ENCODE measurements at places on chromosomes 12 and 14.

- H3K27me3 ChIP-seq: no peaks in the 10 kb centered on the region
- H3K27ac ChIP-seq: no peak overlapping the region
- no peak for DNase-seq
- peaks cover 8% of the 10 kb centered on the region for H3K4me1 ChIP-seq
- H3K4me3 ChIP-seq: no peak overlapping the region
- peaks cover 6% of the 10 kb centered on the region for H3K36me3 ChIP-seq
Measured at GRCh38 chr14:100472094-100472455, 115.1 kb downstream of the BEGAIN start.

DNA sequence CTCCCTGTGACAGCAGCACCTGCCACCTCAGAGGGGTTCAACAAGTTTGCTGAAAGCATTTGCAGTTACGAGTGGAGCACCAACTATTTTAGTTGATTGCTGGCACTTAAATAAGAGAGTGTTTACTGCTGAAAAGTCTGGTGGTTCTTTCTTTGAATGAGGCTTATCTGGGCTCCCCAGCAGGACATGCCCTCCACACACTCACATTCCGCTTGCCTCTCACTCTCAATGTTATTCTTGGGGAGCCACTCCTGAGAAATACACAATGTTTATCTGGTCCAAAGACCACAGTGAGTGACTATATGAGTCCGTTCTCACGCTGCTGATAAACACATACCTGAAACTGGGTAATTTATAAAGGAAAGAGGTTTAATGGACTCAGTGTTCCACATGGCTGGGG is 31.9 kb downstream of the NT5DC3 start:
- H3K4me3 ChIP-seq: no peak overlapping the region
- no peaks in the 10 kb centered on the region for H3K27me3 ChIP-seq
- H3K27ac ChIP-seq: no peak overlapping the region
- peaks cover 6% of the 10 kb centered on the region for H3K36me3 ChIP-seq

GRCh38 chr12:101935890-101936746 is 58.7 kb downstream of the DRAM1 start:
- DNase-seq: peak; percentile 99
- H3K27ac ChIP-seq: peak overlapping the region; percentile 83
- H3K36me3 ChIP-seq: no peaks in the 10 kb centered on the region
- no peak overlapping the region for H3K4me3 ChIP-seq

GRCh38 chr12:41452838-41453407 is 264.8 kb downstream of the PDZRN4 start:
- no peaks in the 10 kb centered on the region for H3K27me3 ChIP-seq
- no peaks in the 10 kb centered on the region for H3K36me3 ChIP-seq
- no peak overlapping the region for H3K27ac ChIP-seq
- H3K4me3 ChIP-seq: no peak overlapping the region
- no peak for DNase-seq

DNA sequence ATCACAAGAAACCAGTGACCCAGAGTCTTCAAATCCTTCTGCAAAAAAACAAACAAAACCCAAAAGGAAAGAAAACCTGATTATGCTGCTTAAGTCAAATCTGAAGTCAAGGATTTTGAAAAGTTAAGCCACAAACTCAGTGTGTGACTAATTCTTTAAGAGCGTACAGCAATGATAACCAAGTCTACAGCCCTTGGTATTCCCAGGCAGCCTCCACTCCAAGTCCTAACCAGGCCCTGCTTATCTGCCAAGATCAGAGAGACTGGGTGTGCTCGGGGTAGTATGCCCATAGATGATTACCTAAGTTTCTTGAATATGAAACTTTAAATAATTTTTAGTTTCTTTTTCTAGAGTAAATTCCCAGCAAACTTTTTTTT is 13.1 kb downstream of the PGAM5 start:
- DNase-seq: peak; percentile 44
- no peak overlapping the region for H3K4me3 ChIP-seq
- H3K27me3 ChIP-seq: no peaks in the 10 kb centered on the region
- H3K4me1 ChIP-seq: no peaks in the 10 kb centered on the region
- H3K27ac ChIP-seq: no peak overlapping the region

DNA sequence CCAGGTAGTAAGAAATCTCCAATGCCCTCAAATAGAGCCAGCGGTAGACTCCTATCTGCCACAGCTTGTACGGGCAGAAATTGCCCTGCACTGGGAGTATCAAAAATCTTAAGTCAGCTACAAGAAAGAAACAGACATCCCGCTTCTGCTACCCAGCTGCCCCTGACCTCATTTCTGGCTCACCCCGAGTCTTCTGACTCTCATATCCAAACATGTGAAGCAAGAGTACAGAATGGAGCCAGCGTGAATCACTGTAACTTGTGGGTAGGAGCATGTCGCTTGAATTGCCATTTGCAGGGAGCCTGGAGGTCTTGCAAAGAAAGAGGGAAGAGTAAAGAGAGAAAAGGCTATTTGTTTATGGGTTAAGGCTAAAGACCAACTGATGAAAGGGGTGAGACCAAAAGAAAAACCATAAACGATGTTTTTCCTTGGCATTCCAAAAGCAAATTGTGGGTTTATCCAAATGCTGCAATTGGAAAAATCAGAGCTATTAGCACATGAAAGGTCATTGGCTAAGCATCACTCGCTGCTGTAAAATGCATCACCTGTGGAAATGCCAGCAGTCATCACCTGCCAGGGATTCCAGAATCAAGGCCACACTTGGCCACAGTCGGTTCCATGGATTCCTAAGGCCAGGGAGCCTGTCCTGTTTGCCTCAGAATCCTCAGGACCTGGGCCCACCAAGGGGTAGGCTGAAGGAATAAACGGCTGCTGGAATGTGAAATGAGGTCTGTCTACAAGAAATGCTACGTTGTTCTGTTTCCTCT is 86.6 kb downstream of the FOXN3 start:
- H3K27me3 ChIP-seq: no peaks in the 10 kb centered on the region
- DNase-seq: peak; percentile 97
- peaks cover 3% of the 10 kb centered on the region for H3K36me3 ChIP-seq
